ENCODE measurements at places on chromosomes 7 and 10. TPM values are rescaled to one million over a fixed set of nuclear protein-coding genes. Genes with fewer than 3 reads are reported as not detected.

- no peak for DNase-seq
Observed at GRCh38 chr10:97163781-97164501, 21.8 kb downstream of the SLIT1 start.

- DNase-seq = peak; percentile 81
Observed at GRCh38 chr7:73850781-73851207, 8.5 kb upstream of the METTL27 start.

GRCh38 chr7:135215698-135216097, 4.4 kb upstream of the WDR91 start:
- DNase-seq = no peak

- no peak for DNase-seq
Observed at GRCh38 chr10:104819731-104820130, 178.6 kb downstream of the SORCS3 start.

Gene HOXA13
- 3.6 TPM for total RNA-seq

DNA sequence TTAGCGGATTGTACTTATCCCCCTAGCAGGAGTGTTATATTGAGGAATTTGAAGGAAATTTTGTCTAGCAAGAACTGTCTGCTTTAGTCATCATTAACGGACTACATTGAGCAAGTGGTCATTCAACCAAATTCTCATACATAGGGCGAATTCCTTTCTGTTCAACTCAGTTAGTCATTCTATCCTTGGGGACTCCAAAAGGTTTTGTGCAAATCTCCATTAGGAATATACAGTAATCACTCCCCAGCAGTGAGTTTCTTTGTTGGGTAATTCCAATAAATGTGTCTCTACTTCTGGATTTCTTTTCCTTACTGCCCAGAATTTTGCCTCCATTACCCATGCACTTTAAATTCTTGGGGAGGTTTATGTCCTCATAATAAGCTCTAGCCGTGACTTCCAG, 51.1 kb downstream of the EPDR1 start:
- no peak for DNase-seq

Gene EVX1
- total RNA-seq = 0.25 TPM

Gene PRLHR
- total RNA-seq = not detected

- DNase-seq = peak; percentile 39
Observed at GRCh38 chr10:108783897-108784296, 1139.4 kb downstream of the XPNPEP1 start.

DNA sequence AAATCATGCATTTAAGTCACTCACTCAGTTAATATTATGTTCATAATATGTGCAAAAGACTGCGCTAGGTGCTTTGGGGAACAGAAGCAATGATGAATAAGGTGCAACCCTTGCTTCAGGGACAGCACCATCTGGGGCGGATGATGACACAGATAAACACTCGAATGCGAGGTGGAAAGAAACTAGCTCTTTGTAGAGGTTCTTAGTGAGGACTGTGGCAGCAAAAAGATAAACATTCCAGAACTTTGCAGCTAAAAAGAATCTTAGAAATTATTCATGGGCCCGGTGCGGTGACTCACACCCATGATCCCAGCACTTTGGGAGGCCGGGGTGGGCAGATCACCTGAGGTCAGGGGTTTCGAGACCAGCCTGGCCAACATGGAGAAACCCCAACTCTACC, 29.8 kb upstream of the CHST15 start:
- DNase-seq = no peak

- no peak for DNase-seq
Observed at GRCh38 chr10:120573355-120573754, 116.3 kb downstream of the PLPP4 start.

DNA sequence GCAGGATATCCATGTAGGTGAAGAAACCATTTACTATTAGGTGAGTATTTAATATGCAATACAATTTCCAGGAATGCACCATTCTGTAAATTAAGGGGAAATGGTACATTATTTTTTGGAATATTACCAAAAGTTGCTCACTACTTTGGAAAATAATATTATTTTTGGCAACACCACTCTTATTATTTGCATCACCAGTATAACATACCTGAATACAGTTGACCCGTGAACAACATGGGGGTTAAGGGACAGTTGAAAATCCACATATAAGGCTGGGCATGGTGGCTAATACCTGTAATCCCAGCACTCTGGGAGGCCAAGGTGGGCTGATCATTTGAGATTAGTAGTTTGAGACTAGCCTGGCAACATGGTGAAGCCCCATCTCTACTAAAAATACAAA, 21.2 kb upstream of the FHIP2A start:
- DNase-seq = no peak

Gene GRM3
- not detected for total RNA-seq

Gene ACTR3C
- total RNA-seq = 2.0 TPM

DNA sequence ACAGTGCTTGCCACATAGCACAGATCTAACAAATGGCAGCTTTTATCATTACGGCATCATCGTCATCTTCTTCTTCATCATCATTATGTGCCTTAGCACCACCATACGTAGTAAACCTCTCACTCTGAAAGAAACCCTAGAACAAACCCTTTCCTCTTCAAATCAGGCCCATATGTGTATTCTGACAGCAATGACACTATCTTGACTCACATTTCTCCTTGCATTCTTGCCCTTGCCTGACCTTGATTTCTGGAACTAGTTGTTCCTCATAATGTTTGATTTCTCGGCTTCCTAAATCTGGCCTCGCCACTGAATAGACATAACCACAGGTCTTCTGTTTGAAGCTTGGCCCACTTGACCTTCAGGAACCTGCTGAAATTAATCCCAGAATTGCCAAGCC, 115.3 kb downstream of the DGKI start:
- DNase-seq = no peak

GRCh38 chr7:157003756-157004520, 6.5 kb downstream of the MNX1 start:
- no peak for DNase-seq

Gene SPAM1
- not detected for total RNA-seq

- no peak for DNase-seq
Observed at GRCh38 chr7:2968616-2969397, 74.9 kb downstream of the CARD11 start.

DNA sequence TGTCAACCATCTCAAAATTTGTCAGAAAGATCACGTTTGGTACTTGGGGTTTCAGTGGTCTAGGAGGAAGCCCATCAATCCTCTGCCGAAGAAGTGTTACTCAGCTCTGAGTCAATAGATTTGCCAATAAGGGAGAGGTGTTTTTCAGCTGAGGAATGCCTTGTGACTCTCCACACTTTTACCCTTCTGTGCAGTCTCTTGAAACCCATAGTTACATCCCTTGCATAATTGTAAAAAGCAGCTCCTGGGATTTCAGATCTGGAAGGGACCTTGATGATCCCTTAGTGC, 47.5 kb downstream of the INSYN2A start:
- DNase-seq = peak; percentile 66

Gene GDF2
- total RNA-seq = not detected

GRCh38 chr10:28839600-28840007, 162.3 kb downstream of the BAMBI start:
- peak; percentile 45 for DNase-seq

DNA sequence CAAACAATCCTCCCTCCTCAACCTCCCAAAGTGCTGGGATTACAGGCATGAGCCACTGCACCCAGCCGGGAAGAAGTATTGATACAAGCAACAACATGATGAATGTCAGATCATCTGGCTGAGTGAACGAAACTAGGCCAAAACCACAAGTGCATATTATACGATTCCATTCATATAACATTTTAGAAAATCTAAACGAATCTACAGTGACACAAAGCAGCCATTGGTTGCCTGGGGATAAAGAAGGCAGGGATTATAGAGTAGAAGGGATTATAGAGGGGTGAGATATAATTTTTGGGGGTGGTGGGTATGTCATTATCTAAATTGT, 11.5 kb upstream of the RHBDD2 start:
- DNase-seq = no peak

DNA sequence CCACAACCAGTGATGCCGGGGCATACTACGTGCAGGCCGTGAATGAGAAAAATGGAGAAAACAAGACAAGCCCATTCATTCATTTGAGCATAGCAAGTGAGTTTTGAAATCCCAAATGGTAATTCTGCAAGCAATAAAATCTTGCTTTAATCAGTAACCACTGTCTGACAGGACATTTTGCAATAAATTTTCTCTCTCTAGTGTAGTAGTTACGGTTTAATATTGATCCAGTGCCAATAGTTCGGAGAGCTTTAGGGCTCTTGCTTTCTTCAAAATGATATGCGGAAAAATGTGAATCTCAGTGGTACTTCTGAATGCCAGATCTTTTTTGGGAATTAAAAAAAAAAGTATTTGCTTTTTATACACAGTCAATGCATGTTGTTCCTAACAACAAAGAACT, 520.4 kb downstream of the SDK1 start:
- DNase-seq = no peak

DNA sequence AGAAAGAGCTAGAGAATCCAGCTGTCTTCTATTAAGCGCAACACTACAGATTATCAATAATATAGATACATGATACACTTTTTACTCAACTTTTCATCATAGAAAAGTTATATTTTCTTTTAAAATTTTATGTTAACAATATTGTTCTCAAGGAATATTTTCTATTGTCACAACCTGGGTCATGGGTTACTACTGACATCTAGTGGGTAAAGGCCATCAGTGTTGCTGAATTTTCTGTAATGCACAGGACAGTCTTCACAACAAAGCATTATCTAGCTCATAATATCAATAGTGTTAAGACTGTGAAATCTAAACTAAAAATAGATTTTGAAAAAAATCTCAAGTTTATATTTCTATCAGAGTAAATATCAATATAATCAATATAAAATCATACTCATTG, 209.8 kb downstream of the ZNF33B start:
- DNase-seq = peak; percentile 3

Gene MUC3A
- total RNA-seq = 30.8 TPM

Gene PRXL2A
- total RNA-seq = 4.9 TPM

DNA sequence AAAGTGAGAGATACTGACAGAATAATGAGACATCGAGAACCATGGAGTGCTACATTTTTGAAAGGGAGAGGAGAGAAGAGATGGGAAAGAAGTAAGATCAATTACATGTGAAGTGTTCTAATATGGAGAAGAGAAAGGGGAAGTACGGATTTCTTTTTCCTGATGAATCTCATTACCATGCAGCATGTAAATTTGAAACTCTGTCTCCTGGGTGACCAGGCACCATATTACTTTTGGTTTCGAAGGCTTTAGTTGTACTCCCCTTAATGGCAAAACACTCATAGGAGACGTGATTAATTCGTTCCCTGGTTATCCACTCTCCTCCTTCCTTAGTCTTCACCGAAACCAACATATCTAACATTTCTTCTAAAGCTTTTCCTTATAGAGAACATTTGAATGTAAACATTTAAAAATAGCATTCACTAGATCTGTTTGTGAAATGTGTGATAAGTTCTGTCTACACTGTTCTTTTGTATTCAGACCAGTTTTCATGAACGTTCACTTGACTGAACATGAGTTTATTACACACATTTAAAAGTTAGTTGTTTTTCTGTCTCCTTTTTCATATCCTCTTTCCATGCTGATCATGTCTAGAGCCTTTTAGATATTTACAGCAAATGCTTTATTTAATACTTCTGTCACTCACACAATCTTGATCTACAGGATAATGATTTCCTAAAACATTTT, 80.2 kb upstream of the MSRB2 start:
- no peak for DNase-seq

Gene SPOCK2
- 1.1 TPM for total RNA-seq

GRCh38 chr7:105014693-105015389, 836 bp downstream of the KMT2E start:
- DNase-seq = no peak

- no peak for DNase-seq
Observed at GRCh38 chr7:179209-179681, 13.1 kb upstream of the FAM20C start.

DNA sequence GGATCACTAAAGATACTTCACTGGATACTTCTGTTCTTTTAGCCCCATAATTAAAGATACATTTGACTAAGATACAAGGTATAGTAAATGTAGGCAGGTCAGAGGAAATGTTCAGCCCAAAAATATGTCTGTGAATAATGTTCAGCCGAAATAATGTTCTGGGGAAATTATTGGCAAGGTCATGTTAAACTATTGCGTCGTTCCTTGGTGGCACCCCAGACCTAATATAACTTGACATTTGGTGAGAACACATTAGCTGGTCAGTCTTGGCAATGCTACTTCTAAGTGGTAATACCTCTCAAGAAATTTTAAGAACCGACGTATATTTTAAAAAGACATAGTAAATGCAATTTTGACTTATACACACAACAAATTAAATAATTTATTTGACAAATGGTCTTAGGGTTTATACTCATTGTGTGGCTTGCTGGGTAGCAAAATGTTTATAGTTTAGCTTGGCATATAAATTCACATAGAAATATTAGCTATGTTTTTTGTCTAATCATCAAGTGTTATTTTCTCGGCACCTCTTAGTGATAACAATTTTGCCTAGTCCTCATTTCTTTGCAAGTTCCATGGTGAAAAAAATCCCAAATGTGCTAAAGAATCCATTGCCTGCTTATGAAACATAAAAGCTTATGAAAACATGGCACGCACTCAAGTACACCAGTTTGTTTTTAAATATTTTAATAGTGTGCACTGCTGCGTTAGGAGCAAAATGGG, 270.3 kb upstream of the NEBL start:
- DNase-seq = no peak

Data from HCT116 (cell line).